ENCODE measurements at places on chromosomes 3 and 15.
A peak's percentile ranks its signal among the peaks of the same experiment; 100 is the strongest.

- DNase-seq = no peak
Observed at GRCh38 chr3:197957790-197958133, 2.3 kb upstream of the LMLN start.

- no peak for DNase-seq
Observed at GRCh38 chr3:45535665-45536064, 58.9 kb upstream of the LIMD1 start.

GRCh38 chr15:78830514-78831228, 19.4 kb upstream of the ADAMTS7 start:
- no peak for DNase-seq

- DNase-seq = no peak
Observed at GRCh38 chr15:68797191-68797590, 23.5 kb downstream of the ANP32A start.

DNA sequence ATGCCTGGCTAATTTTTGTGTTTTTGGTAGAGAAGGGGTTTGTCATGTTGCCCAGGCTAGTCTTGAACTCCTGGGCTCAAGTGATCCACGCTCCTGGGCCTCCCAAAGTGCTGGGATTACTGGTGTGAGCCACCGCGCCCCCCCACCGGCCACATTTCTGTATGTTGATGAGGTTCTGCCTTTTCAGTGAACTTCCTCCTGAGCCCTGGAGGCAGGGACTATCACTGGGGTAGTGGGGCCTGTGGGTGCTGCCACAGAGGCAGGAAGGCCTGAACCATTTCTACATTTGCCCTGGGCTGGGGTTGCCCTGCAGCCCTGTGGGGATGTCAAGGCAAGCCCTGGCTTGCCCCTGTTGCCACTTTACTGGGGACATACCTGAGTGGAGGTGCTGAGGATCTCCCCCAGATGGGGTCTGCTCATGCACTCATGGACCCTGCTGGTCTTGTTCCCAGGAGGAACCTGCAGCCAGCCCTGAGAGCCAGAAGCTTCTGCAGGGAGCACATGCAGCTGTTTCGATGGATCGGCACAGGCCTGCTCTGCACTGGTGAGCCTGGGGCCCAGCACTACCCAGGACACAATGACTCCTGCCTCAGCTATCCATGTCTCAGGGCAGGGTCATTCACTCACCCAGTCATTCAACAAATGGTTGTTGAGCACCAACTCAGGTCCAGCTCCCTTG, 5.7 kb downstream of the SLC28A1 start:
- DNase-seq = no peak

DNA sequence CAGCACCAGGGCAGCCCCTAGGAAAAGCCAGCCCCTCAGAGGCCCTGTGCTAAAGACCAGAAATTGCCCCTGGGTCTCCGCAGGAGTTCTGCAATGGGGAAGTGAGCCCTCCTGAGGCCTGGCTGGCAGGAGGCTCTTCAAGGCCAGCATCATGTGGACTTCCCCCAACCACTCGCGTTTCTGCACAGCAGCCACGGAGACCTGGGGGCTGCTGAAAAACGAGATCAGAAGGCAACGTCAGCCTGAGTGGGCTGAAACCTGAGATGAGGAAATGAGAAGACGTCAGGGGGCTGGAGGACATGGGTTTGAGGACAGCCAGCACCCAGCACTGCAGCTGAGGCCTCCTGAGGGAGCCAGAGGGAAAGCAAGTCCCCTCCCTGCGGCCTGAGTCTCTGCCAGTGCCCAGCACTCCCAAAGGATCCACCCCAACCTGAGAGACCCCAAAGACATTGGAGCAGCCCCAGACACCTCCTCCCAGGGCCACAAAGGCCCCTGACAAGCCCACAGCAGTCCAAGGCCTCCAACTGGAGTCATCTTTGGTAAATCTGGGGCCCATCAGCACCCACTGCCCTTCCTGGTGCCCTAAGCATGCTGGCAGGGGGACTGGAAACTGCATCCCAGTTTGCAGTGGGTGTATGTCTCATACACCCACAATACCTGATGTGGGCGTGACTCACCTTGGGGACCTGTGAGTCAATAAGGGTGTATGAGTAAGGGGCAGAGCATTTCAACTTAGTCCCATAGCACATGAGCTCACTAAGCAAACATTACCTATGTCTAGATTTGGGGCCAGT, 29.2 kb upstream of the CYP11A1 start:
- DNase-seq = no peak

DNA sequence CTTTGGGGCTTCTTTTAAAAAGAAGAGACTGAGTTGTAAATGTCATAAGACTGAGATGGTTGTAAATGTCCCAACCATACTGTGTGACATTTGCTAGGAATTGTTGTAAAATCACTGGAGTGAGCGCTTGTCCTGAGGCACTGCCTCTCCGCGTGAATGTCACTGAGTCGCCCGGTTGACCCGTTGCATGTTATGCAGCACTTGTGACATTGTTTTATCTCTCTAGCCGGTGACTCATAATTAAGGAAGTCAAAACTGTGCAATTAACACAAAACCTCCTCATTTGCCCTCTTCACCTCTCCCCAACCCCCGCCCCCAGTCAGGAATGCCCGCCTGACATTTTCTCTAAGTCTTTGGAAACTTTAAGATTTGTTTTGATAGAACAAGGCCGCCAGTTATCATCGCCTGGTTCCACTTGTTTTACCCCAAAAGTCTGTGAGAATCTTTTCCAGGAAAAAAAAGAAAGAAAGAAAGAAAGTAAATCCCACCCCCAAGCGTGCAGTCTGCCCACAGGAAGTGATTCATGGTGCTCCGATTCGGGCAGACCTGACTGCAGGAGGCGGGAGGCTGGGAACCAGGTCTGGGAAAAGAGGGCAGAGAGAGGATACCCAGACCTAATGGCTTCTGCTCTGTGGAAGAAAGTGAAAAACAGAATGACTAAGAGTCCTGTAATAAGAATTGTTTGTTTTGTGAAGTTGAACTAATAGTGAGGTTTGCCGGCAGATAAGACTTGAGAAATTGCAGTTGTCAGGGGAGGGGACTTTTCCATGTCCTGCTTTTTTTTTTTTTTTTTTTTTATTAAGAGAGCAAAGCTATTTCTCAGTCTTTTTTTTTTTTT, 84.8 kb downstream of the SMAD3 start:
- no peak for DNase-seq

GRCh38 chr15:33086500-33087121, 107.9 kb downstream of the FMN1 start:
- no peak for DNase-seq

DNA sequence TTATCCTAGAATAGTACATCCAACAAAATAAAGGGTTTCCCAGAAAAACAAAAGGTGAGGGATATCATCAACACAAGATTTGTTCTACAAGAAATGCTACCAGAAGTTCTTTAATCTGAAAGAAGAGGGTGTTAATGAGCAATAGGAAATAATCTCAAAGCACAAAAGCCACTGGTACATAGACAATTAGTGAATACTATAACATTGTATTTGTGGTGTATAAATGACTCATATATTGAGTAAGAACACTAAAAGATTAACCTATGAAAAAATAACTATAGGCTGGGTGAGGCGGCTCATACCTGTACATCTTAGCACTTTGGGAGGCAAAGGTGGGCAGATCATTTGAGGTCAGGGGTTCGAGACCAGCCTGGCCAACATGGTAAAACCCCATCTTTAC, 210.2 kb upstream of the SLITRK3 start:
- no peak for DNase-seq

DNA sequence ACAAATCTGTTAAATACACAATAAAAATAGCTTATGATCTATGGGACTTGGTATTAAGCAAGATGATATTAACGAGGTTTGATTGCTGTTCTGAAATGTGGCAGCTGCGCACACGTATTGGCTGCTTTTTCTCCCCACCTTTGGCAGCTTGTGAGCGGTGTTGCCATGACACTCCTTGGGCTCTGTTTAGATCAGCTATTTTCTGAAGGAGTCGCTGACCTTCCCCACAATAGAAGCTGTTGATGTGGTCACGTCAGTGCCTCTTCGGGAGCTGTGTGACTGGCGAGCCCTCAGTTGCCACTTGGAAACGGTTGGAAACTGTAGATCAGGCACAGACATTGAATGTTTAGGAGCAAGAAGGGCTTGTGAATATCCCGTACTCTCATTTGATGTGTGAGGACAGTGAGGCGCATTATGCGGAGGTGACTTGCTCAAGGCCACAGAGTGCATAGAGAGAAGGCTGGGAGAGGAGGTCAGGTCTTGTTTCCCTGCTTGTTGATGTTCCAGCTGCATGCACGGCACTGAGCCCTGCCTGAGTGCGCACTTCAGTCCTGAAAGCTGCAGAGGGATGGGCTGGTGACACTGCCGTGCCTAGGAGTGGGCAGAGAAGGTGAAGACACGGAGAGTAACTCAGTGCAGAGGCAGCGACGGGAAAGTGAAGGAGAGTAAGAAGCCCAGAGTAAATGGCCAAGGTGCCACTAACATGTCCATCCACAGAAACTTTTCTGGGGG, 198.4 kb downstream of the LPP start:
- no peak for DNase-seq

GRCh38 chr3:125003369-125003853, 52.4 kb downstream of the HEG1 start:
- DNase-seq = no peak

- DNase-seq = no peak
Observed at GRCh38 chr15:101481917-101482525, 7.5 kb downstream of the PCSK6 start.

- no peak for DNase-seq
Observed at GRCh38 chr15:81302701-81303109, 21.2 kb downstream of the STARD5 start.

- no peak for DNase-seq
Observed at GRCh38 chr3:15845475-15845874, 47.7 kb upstream of the ANKRD28 start.

DNA sequence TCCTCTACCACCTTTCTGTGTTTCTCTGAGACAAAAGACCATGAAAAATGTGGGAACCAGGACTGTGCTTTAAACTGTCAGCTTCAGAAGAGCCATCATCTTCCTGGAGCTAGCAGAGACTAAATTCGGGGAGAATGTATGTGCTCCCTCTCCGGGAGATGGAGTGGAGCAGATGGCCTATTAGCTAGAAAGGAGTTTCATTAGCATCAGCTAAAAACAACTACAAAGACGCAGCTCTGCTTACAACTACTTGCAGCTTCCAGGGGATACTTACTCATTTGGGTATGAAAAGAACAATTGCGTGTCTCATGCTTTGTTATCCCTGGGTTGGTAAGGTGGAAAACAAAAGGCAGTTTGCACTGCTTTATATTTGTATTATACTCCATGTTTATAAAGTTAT, 159.6 kb downstream of the MFSD1 start:
- DNase-seq = no peak

DNA sequence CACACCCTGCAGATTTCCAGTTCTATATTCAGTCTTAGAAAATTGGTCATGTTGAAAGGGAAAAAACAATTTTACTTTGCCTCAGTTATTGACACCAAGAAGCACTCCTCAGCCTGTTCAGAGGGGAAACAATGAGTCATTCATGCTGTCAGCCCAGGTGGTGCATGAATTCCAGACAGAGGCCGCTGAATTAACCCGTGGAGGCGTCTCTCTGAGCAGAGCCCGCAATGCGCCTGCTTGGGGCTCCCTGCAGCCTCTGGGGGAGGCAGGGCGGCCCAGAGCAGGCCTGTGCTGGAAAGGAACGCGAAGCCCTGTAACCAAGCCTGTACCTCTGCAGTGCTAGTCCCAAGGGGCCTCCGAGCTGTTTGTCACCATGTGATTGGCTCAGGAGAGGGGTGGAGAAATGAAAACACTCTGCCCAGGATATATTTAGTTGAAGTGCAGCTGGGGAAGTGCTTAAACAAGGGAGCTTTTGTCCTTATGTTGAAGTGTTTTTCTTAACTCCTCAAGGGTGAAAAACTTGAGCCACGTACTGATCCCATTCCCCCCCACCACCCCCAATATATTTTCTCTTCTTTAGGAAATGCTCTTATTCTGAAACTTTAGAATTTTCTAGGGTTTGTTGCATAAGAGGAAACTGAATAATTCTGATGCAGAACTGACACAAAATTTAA, 68.3 kb upstream of the CHD2 start:
- DNase-seq = peak; percentile 89

DNA sequence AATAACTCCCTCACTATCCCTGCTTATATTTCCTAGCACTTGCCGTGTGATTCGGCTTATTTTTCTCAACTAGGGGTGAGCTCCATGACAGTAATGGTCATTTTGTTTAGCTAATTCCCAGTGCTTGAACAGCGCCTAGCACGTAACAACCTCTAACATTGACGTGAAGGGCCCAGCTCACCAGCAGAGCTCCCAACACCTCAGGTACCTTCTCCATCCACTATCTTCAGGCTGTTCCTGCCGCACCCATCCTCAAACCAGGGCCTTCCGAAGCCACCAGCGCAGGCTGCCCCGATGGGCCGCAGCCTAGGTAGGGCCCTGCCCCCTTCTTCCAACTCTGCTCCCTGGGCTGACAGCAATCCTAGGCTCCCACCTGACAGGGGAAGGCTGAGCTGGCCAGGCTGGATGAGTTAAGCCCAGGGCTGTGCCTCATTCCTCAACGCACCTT, 751 bp upstream of the RPS17 start:
- DNase-seq = no peak

DNA sequence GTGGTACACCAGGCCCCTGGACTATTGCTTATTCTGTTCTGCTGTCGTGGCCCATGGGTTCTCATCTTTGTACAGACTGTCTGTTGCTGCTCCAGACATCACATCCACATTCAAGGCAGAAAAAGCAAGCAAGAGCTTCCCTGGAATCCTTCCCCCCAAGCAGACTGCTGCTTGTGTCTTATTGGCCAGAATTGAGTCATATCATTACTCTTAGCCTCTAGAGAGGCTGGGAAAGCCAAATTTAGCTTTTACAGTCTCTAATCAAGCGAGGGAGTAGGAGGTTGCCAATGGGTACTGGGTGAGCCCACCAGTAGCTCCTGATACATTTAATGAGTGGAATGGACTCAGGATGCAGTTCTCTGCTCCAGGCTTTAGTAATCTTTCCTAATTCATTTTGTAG, 39.4 kb downstream of the RAB6B start:
- no peak for DNase-seq

- no peak for DNase-seq
Observed at GRCh38 chr3:191470545-191470944, 9.6 kb downstream of the PYDC2 start.

- no peak for DNase-seq
Observed at GRCh38 chr15:35465783-35466182, 80.2 kb downstream of the DPH6 start.

DNA sequence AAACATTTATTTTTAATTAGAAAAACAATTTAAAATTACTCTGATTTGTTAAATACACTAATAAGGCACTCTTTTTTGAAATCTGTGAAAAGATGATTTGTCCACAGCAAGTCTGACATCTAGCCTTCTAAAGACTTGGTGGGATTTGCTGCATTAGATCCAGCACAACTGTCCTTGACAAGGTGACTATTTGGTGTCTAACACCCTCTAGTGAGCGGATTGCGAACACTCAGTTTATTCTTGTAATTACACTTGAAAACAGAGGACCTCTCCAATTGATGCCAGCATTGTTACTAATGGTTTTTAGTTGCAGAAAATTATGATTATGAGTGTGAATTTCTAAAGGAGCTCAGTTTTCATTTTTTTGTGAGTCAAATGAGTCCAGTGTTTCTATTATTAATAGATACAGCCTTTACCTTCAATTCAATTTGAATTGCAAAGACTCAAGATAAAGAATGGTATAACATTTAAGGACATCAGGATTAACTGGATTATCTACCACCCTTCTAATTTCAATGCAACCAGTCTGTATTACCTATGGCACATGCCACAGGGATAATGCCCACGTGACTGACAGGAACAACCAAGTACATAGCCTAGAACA, 29.7 kb upstream of the STRIT1 start:
- DNase-seq = no peak

- no peak for DNase-seq
Observed at GRCh38 chr15:50134524-50135024, 15.5 kb upstream of the ATP8B4 start.
